NCI-H460 (cell line): ENCODE measurements at places on chromosomes 7 and 10. TPM values are rescaled to one million over a fixed set of nuclear protein-coding genes. Genes with fewer than 3 reads are reported as not detected.

ZNF467 gene
- total RNA-seq = 3.3 TPM in 2 replicates

CRYGN gene
- 0.07 and 0.40 TPM in 2 replicates for total RNA-seq

ASAH2 gene
- 5.7 and 12.8 TPM in 2 replicates for total RNA-seq

PRF1 gene
- not detected in 2 replicates for total RNA-seq

IGF2BP3 gene
- total RNA-seq = 78.9 and 85.4 TPM in 2 replicates

MCMBP gene
- 87.8 and 89.8 TPM in 2 replicates for total RNA-seq

DNAH11 gene
- 0.22 and 0.40 TPM in 2 replicates for total RNA-seq

BTBD16 gene
- 0.43 and 0.45 TPM in 2 replicates for total RNA-seq

PAX4 gene
- not detected in 2 replicates for total RNA-seq

CUZD1 gene
- 1.6 and 2.2 TPM in 2 replicates for total RNA-seq

HABP2 gene
- not detected in 2 replicates for total RNA-seq

ZP3 gene
- 14.7 and 20.2 TPM in 2 replicates for total RNA-seq

ERVW-1 gene
- not detected in 2 replicates for total RNA-seq

KAZALD1 gene
- 31.3 and 36.1 TPM in 2 replicates for total RNA-seq

SORBS1 gene
- total RNA-seq = 0.27 and 0.43 TPM in 2 replicates

TFPI2 gene
- 976 and 998 TPM in 2 replicates for total RNA-seq

AGBL3 gene
- 1.2 and 2.6 TPM in 2 replicates for total RNA-seq

FOXI2 gene
- total RNA-seq = not detected in 2 replicates

AOAH gene
- total RNA-seq = 0.10 TPM in 1 of 2 replicates, not detected in the other

STK32C gene
- total RNA-seq = 54.2 and 58.2 TPM in 2 replicates

NOS3 gene
- total RNA-seq = 0.30 and 0.46 TPM in 2 replicates

ELN gene
- total RNA-seq = not detected in 2 replicates

MRPS17 gene
- total RNA-seq = 9.8 and 13.9 TPM in 2 replicates

CPA2 gene
- 0.59 and 0.75 TPM in 2 replicates for total RNA-seq

TMEM213 gene
- not detected in 2 replicates for total RNA-seq

CDC14C gene
- total RNA-seq = 0.23 TPM in 1 of 2 replicates, not detected in the other

GALNT17 gene
- total RNA-seq = 3.1 TPM in 2 replicates

WDFY4 gene
- total RNA-seq = not detected in 2 replicates

RADIL gene
- 11.5 and 13.1 TPM in 2 replicates for total RNA-seq

FZD1 gene
- 3.1 and 3.7 TPM in 2 replicates for total RNA-seq

CDH23 gene
- under 0.01 TPM in 1 of 2 replicates, not detected in the other for total RNA-seq

GBX1 gene
- total RNA-seq = not detected in 2 replicates

TMEM273 gene
- total RNA-seq = not detected in 2 replicates

EGFR gene
- 24.3 and 25.1 TPM in 2 replicates for total RNA-seq

FBXL13 gene
- total RNA-seq = 38.7 and 40.6 TPM in 2 replicates

SPDYE2B gene
- not detected in 2 replicates for total RNA-seq

SPDYE8 gene
- total RNA-seq = 0.46 and 0.52 TPM in 2 replicates

PLXDC2 gene
- 0.06 and 0.07 TPM in 2 replicates for total RNA-seq

MUC3A gene
- 0.32 TPM in 1 of 2 replicates, not detected in the other for total RNA-seq

STEAP4 gene
- total RNA-seq = 0.10 and 0.29 TPM in 2 replicates

TSPAN12 gene
- total RNA-seq = 9.1 and 9.6 TPM in 2 replicates

C10orf95 gene
- 0.37 and 0.55 TPM in 2 replicates for total RNA-seq

SLC26A5 gene
- not detected in 2 replicates for total RNA-seq

LRRC17 gene
- total RNA-seq = 0.30 TPM in 1 of 2 replicates, not detected in the other

ANKRD30A gene
- not detected in 2 replicates for total RNA-seq

PHKG1 gene
- not detected in 2 replicates for total RNA-seq

LIPK gene
- total RNA-seq = not detected in 2 replicates

TMEM176B gene
- not detected in 2 replicates for total RNA-seq
